Renal cortical epithelial cell (primary cell): ENCODE measurements at places on chromosomes 1 and 21. TPM values are rescaled to one million over a fixed set of nuclear protein-coding genes. Genes with fewer than 3 reads are reported as not detected.

DNA sequence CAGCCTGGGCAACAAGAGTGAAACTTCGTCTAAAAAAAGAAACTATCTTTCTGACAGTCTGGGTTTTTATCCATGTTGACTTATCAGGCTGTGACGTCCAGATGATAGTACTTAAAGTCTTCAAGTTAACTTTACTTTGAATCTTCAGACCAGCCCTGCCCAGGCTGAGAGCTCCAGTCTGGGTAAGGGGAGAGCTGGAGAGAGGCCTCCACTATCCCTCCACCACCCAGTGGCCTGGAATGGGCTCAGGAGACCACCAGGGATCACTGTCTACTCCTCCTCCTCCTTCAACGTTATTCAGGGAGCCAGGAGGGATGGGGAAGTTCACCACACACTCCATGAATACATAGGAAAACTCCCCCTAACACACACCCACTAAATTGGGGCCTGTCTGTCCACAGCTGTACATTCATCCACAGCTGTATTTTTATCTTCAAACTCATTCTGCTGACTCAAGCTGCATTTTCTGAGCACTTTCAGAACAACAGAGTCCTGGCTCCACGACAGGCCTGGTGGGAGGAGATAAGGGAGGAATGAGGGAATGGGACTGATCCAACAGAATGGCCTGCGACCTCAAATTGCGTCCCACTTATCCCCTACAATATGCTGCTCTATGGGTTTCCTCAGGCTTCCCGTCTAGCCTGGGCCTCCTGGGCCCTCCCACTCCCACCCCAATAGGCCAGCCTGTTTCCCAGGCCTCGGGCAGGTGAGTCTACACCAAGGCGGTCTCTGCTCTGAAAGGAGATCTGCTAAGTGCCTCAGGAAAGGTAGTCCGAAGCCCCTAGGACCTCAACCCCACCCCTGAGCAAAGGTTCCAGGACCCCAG is 1.8 kb downstream of the SLC45A3 start:
- no peak for DNase-seq

DNA sequence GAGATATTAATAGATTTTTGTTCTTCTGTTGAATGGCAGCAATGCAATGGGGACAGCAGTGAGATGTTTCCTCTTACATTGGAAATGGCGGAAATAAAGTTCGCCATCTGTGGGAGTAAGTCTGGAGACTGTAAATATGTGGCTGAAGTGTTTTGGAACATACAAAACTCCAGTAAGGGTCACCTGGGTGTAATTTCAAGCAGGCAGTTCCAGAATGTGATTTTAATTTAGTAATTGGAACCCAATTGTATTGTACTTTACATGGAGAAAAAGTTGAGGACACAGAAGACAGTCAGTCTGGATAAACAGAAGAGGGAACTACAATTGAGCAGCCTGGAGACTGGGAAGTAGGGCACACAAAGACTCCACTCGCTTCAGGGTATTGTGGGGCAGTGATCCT is 108.6 kb downstream of the NTMT2 start:
- no peak for DNase-seq

DNA sequence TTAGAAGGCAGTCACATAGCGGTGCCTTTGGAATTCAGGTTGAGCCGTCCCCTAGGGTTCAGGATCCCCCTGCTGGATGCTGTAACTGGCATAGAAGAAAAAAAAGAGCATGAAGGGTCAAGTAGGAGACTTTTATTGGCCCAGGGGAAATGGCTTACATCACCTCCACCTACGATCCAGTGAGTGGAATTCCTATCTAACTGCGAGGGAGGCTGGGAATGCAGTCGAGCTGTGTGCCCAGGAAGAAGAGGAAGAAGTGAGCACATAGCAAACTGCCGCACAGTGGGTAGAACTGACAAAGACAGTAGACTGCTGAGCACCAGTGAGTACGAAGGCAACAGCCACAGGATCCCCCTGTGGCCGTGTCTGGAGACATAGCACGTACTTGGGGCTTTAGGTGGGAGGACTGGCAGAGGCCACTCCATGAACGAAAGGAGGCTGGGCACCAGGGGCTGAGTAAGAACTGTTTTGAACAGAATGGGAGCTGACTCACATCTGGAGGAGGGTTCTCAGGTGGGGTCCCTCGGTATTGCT is 79.2 kb downstream of the RNF220 start:
- DNase-seq = no peak

GRCh38 chr1:3018576-3018975 is 2.7 kb upstream of the ACTRT2 start:
- no peak for DNase-seq

GRCh38 chr1:94596260-94596659 is 54.7 kb upstream of the F3 start:
- DNase-seq = no peak

Gene KRTAP13-2
- not detected in 2 replicates for total RNA-seq

Gene DISP1
- total RNA-seq = 2.8 and 13.5 TPM in 2 replicates

Gene CFHR1
- total RNA-seq = not detected in 2 replicates

Gene S100A2
- total RNA-seq = 37.9 and 392 TPM in 2 replicates

Gene SIK1
- 0.69 and 6.4 TPM in 2 replicates for total RNA-seq

Gene NUF2
- total RNA-seq = 0.30 and 12.9 TPM in 2 replicates

Gene EDARADD
- total RNA-seq = 0.05 TPM in 1 of 2 replicates, not detected in the other
